ENCODE measurements at places on chromosomes 12 and 14. TPM values are rescaled to one million over a fixed set of nuclear protein-coding genes. Genes with fewer than 3 reads are reported as not detected.

- peaks cover 33% of the 10 kb centered on the region for H3K36me3 ChIP-seq
- no peak overlapping the region for H3K4me3 ChIP-seq
- peaks cover 26% of the 10 kb centered on the region for H3K4me1 ChIP-seq
- no peak for DNase-seq
These were observed 25.5 kb downstream of the GCH1 start for GRCh38 chr14:54877015-54877702.

DNA sequence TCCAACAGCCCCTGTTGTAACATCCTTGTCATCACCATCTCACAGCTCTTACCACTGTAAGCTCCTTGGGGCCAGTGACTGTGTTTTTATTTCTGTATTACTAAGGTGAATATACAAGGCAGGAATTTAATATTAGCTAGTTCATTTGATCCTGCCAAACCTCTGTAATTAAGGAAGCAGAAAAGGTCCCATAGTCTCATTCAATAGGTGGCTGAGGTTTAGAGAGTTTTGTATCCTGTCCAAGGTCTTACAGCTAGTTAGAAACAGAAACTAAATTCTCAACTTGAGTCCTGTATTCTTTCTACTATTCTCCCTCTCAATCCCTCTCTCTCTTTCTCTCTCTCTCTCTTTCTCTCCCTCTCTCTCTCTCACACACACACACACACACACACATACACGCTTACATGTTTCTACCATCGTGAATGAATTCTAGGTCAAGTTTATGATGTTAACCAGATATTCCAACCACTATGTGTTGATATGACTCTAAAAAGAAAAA is 543 bp upstream of the GLIPR1 start:
- peaks cover 68% of the 10 kb centered on the region for H3K4me1 ChIP-seq
- DNase-seq = no peak
- peak overlapping the region; percentile 98 for H3K27ac ChIP-seq
- H3K4me3 ChIP-seq = peak overlapping the region; percentile 87
- peaks cover 25% of the 10 kb centered on the region for H3K36me3 ChIP-seq

Gene C14orf180
- total RNA-seq = not detected

Gene CCDC198
- total RNA-seq = not detected

Data from activated CD4-positive, alpha-beta memory T cell treated with anti-CD3 and anti-CD28 coated beads, Interleukin-2, amount 10 ng/mL, durations not matched to agents 7 days and 5 days (primary cell).